ENCODE measurements at places on chromosomes 13 and 19.

DNA sequence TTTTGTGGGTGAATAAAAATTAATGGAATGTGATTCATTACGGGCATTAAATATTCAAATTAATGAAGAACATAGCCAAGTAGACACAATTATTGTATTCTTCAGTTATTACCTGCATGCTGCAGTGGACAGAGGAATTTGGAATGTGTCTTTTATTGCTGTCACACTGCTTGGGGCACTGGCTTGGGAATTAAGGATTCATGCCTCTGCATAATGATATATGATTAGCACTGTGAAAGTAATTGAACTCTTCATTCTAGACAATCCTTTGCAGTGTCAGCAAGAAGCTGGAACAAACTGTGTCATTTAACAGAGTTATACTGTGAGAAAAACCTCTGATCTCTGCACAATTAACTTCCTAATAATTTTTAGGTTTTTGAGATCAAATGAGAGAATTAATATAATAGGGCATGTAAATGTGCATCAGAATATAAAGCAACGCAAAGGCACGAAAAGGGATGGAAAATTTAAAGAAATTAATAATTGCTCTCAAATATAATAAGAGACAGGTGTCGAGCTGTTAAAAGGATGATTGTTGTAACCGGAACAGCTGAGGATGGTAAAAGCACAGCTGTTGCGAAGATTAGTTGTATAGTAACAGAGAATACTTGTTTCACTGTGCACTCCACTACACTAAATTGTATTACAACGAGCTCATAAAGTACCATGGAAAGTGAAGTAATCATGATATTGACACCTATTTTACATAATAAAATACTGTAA lies 235.1 kb upstream of the MIR17HG start:
- no peak for DNase-seq

- DNase-seq = no peak
Observed at GRCh38 chr19:40605216-40605971, 4.2 kb downstream of the LTBP4 start.

DNA sequence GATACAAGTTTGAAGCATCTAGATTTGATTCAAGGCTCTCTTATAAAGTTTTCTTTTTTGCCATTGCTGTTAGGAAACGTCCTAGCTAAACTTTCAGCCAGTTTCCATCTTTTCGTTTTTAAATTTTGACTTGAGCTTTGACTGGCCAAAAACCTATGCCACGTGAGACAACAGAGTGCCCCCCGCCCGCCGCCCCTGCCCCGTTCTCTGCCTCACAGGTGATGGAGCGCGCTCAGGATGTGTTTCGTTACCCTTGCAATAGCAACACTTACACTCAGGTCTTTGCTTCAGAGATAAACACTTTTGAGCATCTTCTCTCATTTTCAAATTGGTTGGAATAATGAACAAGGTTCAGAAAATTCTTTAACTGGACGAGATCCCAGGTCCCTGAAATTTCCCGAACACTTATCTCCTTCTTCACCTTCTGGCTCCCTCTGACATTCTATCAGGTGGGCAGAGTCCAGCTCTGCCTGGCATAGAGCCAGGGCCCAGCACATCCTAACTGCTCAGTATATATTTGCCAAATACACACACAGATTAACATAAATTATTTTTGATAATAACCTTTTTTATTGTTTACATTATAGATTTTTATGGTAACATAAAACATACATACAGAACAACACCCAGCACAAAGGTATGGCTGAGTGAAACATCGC lies 301.1 kb downstream of the IRS2 start:
- no peak for DNase-seq

GRCh38 chr13:45055198-45055901 lies 65.0 kb upstream of the GTF2F2 start:
- DNase-seq = no peak

DNA sequence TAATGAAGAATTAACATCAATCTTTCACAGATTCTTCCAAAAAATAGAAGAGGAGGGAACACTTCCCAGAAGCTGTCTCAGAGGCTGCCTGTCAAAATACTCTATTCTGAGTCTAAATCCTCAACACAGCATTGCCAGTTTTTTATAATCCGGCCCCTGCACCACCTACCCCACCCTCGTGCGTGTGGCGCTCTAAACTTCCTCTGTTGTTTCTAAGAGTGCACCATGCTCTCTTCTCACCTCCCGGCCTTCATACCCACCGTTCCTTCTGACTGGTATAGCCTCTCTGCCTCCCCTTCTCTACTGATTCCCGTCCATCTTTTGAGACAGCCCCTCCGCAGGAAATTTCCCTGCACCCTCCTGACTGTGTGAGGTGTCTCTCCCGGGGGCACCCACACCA lies 136.8 kb downstream of the KATNAL1 start:
- no peak for DNase-seq

GRCh38 chr13:36157480-36157879 lies 26.3 kb upstream of the DCLK1 start:
- no peak for DNase-seq

DNA sequence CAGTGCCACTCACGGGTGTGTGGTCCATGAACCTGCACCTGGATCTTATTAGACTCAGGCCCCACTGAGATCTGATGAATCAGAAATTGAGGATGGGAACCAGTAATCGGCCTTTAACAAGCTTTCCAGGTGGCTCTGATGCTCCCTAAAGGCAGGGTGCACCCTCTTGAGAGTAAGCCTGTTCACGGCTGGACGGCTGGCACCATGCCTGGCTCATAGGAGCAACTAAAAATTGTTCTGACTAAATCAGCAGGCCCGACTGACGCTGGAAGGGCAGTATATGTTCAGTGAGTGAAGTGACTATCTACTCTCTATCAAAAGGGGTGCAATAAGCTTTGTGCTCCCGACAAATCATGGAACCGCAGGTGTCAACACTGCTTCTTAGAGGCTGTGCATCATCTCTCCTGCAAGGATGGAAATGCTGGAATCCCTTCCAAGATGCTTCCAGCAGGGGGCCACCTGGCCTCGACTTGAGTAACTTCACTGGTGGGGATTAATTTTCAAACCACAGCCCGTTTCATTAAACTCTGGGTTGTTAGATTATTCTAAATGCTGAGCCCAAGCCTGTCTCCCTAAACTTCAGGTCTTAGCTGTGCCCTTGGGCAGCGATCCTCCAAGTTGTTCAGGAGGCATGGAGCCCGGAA lies 28.4 kb downstream of the TMTC4 start:
- DNase-seq = no peak

DNA sequence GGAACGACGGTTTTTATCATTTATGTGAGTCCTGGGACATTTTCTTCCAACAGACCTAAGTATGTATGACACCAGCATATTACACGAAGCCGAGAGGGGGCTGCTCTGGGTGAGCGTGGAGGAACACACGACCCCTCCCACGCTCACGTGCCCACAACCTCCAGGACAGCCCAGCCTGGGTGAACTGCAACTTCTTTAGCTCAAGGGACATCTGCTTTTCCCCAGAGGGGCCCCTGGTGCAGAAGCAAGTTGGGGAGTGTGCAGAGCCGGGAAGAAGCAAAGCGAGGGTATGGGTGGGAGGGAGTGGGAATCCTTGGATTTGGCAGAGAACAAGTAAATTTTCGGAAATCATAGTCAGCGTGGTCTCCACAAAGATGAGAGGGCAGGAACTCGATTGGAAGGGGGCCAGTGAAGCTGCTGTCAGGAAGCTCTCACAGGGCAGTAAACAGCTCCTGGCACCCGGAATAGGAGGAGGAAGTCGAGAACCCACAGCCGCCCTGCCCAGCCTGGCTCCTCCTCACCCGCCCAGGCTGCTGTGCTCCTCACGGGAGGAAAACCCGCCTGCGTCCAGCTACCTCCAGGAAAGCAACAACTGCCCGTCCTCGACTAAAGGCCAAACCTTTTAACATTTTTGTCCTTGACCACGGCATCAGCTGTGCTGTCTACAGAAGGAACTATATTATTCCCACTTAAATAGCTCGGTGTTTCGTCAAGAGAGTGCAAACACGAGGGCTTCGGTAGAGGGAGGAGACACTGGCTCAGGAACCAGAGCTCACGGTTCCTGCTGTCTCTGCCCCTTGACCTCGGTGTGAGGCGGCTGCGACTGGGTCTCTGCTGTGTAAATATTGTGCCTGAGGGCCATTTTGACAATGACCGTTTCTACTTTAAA lies 17.2 kb upstream of the CFAP97D2 start:
- DNase-seq = no peak

GRCh38 chr13:60583911-60584753 lies 187.1 kb downstream of the TDRD3 start:
- DNase-seq = no peak

DNA sequence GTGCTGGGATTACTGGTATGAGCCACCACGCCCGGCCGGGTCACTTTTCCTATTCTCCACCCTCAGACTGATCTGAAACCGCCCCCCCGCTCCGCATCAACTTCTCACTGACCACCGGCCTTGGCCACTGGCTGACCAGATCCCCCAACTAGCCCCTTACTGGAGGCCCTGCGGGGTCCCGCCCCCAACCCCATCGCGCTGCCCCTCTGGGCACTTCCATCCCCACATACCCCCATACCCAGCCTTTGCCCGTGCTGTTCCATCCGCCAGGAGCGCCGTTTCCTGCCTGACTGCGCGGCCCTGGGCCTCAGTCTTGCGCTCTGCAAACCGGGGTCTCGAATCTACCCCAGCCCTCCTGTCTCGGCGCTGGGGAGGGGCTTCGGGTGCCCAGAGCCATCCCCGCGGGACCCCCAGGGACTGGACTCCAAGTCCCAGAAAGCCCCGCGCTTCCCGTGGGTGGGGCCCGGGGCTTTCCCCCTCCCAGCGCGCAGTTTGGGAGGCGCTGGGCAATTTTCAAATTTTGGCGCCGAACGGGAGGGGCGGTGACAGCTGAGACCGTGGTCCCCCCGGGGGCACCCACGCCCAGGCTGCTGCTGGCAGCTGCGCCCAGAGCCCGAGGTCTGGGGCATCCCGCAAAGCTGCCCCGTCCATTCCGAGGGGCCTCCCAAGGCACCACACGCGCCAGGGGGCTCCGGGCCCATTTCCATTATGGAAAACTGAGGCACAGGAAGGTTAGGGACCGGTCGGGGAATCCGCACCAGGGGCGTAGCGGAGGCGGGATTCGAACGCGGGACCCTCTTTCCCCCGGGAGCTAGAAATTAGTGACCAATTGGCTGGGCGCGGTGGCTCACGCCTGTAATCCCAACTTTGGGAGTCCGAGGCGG lies 5.2 kb upstream of the LMNB2 start:
- DNase-seq = no peak

DNA sequence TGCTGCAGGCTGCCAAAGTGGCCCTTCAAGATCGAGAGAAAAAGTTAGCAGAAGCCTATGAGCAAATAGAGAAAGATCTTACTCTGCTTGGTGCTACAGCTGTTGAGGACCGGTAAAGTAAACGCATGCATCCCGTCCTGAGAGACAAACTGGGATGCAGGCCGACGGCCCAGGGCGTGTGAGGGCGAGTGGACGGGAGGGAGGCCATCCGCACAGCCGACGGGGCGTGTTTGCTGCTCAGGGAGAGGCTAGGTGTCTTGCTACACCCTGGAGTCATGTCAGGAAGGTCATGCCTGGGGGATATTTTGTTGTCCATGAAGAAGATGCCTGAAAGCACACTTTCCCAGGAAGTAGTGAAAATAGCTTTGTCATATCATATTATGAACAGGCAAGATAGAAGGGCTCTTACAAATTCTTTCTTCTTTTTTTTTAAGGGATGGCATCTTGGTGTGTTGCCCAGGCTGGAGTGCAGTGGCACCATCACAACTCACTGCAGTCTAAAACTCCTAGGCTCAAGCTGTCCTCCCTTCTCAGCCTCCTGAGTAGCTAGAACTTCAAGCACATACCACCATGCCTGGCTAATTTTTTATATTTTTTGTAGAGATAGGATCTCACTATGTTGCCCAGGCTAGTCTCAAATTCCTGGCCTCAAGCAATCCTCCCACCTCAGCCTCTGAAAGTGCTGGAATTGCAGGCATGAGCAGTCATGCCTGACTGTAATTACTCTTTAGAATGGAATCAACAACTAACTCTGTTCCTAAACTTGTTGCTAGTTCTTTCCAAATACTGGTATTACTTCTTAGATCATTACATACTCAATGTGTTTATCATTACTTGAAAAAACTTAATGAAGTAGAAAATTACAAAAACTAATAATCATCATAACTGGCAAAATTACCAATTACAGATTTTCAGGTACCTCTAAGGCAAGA lies 117.6 kb upstream of the MCF2L start:
- no peak for DNase-seq

DNA sequence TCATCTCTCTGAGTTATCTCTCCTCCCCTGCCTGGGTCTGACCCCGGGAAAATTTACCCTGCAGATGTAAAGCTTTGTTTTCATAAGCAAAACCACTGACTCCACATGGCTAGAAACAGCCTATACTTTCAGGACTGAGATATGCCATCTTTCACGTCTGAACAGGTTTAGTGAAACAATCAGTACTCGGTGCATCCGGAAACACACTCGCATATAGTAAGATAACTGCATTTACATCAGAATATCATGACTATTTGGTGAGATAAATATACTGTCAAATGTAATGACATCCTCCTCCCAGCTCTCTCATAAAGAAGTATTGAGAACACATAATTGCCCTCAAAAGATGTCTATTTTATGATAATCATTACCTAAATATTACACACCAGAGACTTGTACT lies 172.8 kb downstream of the EFNB2 start:
- no peak for DNase-seq

DNA sequence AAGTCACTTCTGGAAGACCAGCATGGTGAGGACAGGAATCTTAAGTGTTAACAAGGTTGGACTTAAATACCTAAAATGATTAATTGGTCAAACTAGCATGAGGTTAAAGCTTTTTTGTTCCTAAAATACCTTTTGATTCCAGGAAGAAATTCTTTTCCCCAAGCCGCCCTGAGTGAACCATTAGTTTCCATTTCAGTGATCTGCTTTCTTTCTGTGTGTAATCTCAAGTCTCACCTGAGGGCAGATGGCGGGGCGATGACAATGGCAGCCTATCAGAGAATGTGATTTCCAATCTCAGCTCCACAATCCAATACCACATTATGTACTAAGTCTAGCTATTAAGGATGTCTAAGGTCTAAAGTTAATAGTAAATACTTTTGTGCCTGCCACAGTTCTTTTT lies 390.9 kb upstream of the SGCG start:
- DNase-seq = no peak

- no peak for DNase-seq
Observed at GRCh38 chr19:35447606-35448469, at the start of gene FFAR2. TSS of gene FFAR2 (plus strand) at chr19:35448257. CDS start at chr19:35449715, 1,458 bp downstream.

GRCh38 chr13:101185606-101186005 lies 230.7 kb downstream of the NALCN start:
- DNase-seq = no peak

- no peak for DNase-seq
Observed at GRCh38 chr13:42720113-42720857, 61.1 kb upstream of the FAM216B start.

GRCh38 chr13:109246001-109246400 lies 540.4 kb downstream of the IRS2 start:
- no peak for DNase-seq

- DNase-seq = no peak
Observed at GRCh38 chr19:45166723-45167252, 6.0 kb upstream of the NKPD1 start.

GRCh38 chr13:103431856-103432255 lies 365.6 kb upstream of the SLC10A2 start:
- DNase-seq = no peak

GRCh38 chr13:25783601-25784024 lies 268.2 kb downstream of the SHISA2 start:
- DNase-seq = no peak
